Thyroid gland (tissue), 4 donors: ENCODE measurements at places on chromosomes 1 and 21. TPM values are rescaled to one million over a fixed set of nuclear protein-coding genes. Genes with fewer than 3 reads are reported as not detected.

SLC5A9 gene
- total RNA-seq = not detected

GRCh38 chr21:41921021-41921420 is 32.8 kb downstream of the C2CD2 start:
- no peak for DNase-seq

DNA sequence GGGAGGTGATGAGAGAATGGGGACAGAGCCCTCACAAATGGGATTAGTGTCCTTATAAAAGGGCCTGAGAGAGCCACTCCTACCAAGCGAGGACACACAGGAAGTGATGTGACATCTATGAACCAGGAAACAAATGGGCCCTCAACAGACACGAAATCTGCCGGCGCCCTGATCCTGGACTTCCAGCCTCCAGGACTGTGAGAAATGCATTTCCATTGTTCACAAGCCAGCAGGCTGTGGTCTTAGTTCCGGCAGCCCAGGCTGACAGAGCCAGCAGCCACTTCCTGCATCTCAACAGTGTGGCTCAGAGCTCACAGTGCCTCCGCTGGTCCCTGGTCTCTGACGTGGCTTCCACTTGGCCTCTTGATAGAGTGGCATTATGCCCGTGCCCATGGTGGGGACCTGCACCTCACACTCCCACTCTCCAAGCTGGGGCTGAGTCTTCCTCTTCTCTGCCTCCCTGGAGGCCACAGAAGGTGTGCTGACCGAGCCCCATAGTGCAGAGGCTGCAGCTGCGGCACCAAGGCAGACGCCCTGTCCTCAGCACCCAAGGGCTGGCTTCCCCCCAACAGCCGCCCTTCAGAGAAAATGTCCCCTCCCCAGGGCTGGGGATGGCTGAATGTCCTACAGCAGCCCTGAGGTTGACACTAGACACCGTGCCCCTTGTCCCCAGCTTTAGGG is 44.9 kb downstream of the ACOT7 start:
- DNase-seq = no peak

DNA sequence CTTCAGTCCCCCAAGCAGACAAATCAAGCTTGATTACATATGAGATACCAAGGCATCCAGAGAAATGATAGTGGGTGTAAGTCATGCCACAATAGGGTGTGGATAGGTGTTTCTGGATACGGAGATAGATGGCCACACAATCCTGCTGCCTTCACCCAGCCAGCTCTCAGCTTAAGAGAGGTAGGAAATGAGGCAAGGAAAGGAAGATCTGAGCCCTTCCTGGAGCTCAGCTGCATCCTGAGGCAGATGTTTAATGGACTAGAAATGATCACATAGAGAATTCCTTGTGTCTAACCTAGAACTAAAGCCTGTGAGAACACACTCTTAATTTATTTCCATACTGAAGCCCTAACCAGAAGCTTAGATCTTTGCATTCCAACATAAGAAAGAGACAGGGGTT is 210.3 kb downstream of the ST6GALNAC3 start:
- no peak for DNase-seq

GRCh38 chr1:90977522-90977921 is 44.3 kb downstream of the ZNF644 start:
- no peak for DNase-seq

DNA sequence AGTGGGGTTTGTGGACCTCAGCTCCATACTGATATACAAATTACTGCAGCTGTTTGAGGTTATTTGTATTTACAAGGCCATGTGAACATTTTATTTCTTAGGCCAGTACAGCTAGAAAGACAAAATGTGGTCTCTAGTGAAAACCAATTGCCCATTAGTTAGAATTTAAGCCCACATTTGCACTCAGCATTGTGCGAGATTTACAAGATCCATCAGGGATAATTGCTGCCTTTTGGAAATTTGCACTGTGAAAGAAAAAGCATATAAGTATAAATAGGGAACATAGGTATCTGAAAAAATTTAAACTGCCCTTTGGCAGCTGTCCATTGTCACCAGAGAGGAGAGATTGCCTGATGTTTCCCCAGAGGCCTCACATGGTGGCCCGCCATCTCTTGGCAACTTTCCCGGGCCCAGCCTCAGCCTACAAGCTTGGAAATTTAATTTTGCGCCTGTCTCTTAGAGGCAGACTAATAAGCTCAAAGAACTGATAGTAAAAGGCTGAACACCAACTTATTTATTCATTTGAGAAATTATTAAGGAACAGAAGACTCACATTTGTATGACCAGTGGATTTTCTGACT is 120.7 kb downstream of the MAP3K21 start:
- no peak for DNase-seq

- no peak for DNase-seq
Observed at GRCh38 chr1:204744107-204744779, 58.7 kb upstream of the LRRN2 start.

KIFAP3 gene
- total RNA-seq = 33.5 TPM

DNA sequence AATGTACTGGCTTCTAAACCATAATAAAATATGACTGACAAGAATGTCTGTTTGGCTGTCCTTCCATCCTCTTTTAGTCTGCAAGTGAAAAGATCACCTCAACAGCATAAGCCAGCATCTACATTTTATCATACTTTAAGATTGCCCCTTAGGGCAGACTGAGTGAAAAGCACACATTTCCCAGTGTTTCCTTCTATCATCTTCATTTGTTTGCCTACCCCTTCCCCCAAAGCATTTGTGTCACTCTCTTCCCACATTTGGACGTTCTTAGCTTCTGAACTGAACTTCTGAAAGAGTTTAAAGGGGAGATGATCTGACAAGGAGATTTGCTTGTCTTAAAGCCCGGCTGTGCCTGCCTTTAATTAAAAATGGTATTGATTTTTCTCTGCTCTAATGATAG is 322.2 kb downstream of the SPATA17 start:
- no peak for DNase-seq

DNA sequence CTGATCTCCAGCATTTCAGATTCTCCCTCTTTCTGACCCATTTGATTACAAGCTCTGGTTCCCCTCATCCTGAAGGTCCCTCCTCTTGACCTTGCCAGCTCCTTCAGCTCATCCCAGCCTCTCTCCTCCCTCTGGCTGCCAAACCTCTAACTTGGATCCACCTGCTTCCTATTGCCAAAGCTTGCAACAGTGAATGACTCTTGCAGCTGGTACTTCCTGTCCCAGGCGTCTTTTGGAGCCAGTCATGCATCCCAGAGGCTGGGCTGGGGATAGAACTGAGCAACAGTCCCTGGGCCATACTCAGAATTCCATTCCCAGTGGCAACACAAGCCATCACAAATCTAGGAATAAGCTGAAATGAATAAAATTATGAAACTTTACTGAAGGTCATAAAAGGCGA is 27.7 kb upstream of the SPOCD1 start:
- DNase-seq = peak; percentile 77

DNA sequence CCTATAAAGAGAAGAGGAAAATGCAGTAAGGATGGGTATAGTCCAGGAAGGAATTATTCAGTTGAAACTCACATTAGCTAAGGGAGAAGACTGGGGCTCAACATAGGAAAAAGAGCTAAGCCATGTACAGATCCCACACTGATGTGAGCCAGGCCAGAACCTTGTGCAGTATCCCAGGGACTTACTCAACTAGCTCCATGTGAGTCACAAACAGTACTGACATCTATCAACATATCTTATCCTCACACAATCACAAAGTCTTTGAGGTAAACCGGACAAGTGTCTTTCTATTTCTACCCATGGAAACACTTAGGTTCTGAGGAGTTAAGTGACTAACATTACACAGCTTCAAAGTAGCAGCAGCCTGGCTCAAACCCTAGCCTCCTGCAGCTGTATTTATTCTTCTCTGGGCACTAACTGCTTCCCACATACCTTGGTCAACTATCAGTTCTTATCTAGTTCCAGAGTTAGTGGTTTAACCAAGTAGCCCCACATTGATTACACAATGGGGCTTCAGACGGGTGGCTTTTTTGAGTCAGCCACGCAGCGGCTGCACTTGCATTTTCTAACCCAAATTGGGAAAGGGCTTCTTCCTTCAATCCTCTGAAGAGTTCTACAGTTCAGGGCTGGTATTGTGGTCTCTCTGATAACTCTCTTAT is 9.5 kb downstream of the CD5L start:
- no peak for DNase-seq

GRCh38 chr1:241934866-241935265 is 22.7 kb upstream of the BECN2 start:
- no peak for DNase-seq

PHF13 gene
- total RNA-seq = 14.1 TPM

CNR2 gene
- 0.54 TPM for total RNA-seq

GRCh38 chr1:21764615-21765423 is 18.1 kb downstream of the USP48 start:
- peak; percentile 88 for DNase-seq

- no peak for DNase-seq
Observed at GRCh38 chr1:220250681-220251080, 21.6 kb downstream of the RAB3GAP2 start.

- DNase-seq = peak; percentile 49
Observed at GRCh38 chr1:161185282-161185682, 8.0 kb upstream of the B4GALT3 start.

GRCh38 chr1:55285834-55286233 is 70.7 kb upstream of the USP24 start:
- no peak for DNase-seq

- DNase-seq = no peak
Observed at GRCh38 chr1:204829133-204829825, 41.4 kb upstream of the NFASC start.

- no peak for DNase-seq
Observed at GRCh38 chr21:26280148-26280547, 109.6 kb upstream of the APP start.

DNA sequence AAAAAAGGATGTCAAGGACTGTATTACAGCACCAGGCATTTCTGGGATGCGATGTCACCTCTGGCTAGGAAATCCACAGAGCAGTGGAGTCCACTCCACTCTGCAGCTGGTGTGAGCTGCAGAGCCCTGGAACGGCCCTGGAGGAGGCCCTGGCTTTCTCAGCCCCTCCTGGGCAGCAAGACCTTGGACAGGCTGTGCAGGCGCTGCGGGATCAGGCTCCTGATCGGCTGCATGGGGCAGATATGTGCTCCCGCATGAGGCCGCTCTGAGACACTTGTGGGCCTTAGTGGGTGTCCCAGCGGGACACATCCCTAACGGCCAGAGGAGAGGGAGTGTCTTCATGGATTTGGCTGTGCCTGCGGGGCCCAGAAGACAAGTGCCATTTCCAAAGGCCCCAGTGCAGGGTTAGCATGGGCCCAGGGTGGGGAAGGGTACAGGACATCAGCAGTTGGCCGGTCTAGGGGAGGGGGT is 6.2 kb downstream of the DNMT3L start:
- no peak for DNase-seq

GRCh38 chr1:199976496-199977144 is 50.9 kb upstream of the NR5A2 start:
- DNase-seq = no peak

DNA sequence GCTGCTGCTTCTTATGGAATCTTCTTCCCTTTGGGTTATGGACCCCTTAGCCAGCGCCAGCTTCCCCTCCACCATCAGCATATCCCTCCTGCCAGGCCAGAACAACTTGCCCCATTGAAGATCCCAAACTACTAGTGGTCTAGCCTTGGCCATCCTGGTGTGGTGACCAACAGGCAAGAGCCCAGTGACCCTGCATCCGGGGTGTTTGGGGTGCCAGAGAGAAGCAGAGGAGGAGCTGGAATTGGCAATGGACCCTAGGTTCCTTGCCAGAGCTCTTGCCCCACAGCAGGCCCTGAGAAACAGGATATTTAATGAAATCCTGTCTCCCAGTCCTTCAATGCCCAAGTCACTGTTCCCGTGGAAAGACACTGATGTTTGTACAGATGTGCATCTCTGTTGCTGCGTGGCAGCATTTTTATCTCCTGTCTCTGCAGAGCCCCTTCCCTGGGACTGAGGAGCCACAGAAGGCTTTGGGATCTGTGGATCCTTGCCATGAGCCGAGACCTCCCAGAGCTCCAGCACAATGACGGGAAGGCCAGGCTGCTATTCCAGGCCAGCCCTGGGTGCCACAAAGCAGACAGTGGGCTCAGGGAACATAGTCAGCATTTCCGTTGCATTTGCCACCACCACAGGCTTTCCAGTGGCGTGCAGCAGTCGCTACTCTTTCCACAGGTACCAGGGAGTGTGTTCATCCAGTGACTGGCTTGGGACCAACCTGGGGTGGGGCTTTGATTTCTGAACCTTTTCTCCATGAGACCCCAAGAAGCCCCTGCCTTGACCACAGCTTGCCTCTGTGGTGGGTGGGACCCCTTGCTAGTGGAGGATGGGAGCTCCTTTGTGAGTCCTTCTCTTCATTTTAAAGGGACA is 21.6 kb downstream of the NAV1 start:
- DNase-seq = no peak

- no peak for DNase-seq
Observed at GRCh38 chr1:67952071-67952470, 98.4 kb downstream of the DIRAS3 start.

DNA sequence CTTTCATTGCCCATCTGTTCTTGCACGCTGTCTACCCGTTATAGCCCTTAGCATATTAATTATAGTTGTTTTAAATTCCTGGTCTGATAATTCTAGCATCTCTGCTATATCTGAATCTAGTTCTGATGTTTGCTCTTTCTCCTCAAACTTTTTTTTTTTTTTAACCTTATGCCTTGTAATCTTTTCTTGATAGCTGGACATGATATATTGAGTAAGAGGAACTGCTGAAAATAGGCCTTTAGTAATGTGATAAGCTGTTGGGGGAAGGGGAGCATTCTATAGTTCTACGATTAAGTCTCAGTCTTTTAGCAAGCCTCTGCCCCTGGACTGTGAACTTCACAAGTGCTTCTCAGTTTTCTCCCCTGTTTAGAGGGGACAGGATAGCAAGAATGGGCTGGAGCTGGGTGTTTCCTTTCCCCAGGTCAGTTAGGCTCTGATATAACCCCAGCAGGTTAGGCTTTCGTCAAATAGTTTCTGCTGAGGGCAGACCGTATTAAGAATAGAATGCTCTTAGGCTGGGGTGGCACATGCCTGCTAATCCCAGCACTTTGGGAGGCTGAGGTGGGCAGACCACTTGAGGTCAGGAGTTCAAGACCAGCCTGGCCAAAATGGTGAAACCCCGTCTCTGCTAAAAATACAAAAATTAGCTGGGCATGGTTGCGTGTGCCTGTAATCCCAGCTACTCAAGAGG is 62.2 kb downstream of the ZFYVE9 start:
- DNase-seq = no peak

DNA sequence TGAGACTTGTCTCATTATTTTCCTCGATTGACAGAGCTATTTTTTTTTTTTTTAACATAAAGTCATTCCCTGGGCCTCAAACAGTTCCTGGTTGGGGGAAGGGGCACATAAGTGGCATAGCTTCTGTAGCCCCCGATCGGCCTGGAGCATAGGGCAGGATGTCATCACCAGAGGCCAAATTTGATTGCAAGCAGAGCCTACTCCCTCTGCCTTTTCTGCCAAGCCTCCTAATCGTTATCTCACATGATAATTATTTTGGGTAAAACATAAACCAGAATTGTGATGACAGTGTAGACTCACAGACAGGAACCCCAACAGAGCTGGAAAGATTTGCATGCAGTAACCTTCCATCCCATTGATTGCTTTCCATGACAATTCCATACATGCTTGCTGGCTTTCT is 404.8 kb downstream of the PCP4 start:
- no peak for DNase-seq
